ENCODE measurements at places on chromosomes 1 and 21.

DNA sequence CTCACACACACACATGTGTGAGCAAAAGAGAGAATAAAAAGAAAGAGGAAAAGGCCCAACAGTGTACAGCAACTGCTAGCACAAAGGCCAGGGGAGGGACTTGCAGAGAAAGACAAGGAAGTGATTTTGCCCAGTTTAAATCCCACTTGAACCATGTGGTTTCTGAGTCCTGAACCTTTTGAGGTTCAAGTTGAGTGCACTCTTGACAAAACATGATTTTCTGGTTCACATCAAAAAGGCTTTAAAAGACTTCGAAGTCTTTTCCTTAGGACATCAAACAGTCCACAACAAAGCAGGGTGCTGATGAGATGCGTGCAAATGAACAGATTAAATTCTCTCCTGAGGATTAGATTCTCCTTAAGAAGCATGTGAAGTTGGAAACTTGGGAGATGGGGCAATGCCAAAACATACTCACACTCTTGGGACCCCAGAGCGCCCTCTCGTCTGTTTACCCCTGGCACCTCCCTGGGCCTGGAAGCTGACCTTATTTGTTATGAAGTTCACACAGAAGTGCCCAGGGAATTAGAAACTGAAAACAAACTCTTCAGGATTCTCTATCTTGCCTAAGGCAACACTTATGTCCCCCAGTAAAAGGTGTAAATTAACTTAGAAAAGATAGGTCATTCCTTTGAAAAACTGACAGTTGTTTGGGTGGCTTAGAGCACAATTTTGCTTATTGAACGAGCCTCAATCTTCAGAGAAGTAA lies 31.5 kb downstream of the RNF220 start:
- DNase-seq: no peak

GRCh38 chr1:225449261-225449660 lies 21.4 kb upstream of the LBR start:
- no peak for DNase-seq

DNA sequence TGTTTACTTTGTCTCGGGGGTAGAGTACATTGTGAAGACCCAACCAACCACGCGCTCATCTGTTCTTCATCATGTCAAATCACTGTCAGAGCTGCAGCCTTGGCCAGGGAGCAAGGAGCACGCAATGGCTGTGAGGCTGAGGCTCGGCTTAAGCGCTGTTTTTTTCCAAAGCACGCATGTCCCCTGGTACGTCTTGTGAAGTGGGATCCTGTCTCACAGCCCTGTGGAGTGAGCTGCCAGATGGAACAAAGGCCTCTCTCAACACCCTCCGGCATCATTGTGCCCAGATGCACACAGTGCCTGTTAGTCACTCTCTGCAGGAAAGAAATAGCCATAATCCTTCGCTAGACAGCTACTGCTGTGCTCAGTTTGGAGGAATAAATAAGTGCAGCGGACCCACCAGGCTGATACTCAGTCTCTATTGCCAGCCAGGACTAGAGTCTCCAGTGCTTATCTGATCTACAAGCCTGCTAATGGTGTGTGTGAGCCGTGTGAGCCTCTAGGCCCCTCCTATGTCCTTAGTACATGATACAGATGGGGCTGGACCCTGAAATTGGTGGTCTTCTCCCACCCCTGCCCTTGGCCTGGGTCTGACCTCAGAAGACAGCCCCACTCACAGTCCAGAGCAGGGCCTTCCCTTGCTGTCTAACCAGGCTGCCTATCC lies 91.3 kb upstream of the COA6 start:
- peak; percentile 35 for DNase-seq

DNA sequence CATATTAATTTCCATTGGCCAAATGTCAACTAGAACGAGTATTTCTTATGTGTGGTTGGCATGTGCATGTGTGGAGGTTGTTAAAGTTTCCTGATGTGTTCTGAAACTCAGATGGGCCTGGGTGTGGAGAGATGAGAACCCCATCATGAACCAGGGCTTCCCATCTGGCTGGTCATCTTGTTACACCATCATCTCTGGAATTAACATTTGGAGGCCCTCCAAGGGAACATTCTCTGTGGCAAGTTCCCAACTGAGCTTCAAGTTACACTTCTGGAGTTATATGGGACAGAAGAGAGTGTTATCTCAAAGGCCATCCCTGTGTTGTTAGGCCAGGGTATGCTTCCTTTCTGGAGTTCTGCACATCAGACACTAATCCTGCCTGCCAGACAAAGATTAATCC lies 183.6 kb downstream of the TTLL7 start:
- no peak for DNase-seq

- DNase-seq: no peak
Measured at GRCh38 chr1:10674222-10674621, 122.2 kb downstream of the CASZ1 start.

DNA sequence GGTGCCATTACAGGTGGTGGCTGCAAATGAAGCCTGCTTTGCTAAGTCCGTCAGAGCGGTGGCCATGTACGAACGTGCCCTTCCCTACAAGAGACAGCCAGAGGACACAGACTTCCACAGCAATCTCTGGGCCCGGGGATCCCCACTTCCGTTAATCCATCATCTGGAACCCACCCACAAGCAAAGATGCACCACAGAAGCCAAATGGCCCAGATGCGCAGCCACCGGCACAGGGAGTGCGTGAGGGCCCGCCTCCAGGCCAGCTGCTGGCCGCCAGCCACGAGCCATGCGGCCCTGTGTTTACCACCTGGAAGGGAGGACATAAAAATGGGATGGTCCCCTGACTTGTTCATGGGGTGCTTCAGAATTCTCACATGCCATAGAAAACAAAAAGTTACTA lies 22.1 kb downstream of the MRAP start:
- DNase-seq: no peak

- DNase-seq: no peak
Measured at GRCh38 chr1:46812996-46813857, 14.4 kb downstream of the CYP4B1 start.

DNA sequence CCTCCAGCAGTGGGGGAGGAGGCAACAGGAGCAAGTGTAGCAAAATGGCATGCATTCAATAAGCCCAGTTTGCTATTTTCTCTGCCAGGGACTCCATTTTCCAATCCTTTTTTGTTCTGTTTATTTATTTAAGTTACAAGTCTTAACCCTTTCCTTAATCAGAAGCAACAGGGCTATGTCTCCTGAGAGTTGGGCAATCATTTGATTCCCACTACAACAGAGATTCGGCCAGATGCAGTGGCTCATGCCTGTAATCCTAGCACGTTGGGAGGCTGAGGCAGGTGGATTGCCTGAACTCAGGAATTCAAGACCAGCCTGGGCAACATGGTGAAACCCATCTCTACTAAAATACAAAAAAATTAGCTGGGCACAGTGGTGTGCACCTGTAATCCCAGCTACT lies 25.5 kb downstream of the RCC2 start:
- no peak for DNase-seq

GRCh38 chr1:37134599-37134998 lies 100.3 kb upstream of the GRIK3 start:
- no peak for DNase-seq

- no peak for DNase-seq
Measured at GRCh38 chr1:143619851-143620250, 351.9 kb downstream of the FAM72C start.

GRCh38 chr1:21931171-21932093 lies 5.7 kb downstream of the HSPG2 start:
- DNase-seq: no peak

- DNase-seq: no peak
Measured at GRCh38 chr1:236393681-236394481, at the start of gene EDARADD. Gene EDARADD (plus strand): TSS chr1:236394286. CDS start chr1:236394445, 159 bp downstream.

GRCh38 chr21:28794371-28794851 lies 198.3 kb downstream of the LTN1 start:
- DNase-seq: no peak

GRCh38 chr1:192539297-192540092 lies 36.1 kb upstream of the RGS1 start:
- no peak for DNase-seq

- DNase-seq: peak; percentile 69
Measured at GRCh38 chr1:151024540-151025146, 11.7 kb upstream of the BNIPL start.

- no peak for DNase-seq
Measured at GRCh38 chr1:201476670-201477344, 7.8 kb upstream of the PHLDA3 start.

Measured in dorsolateral prefrontal cortex (tissue), 122 donors.